ENCODE measurements at places on chromosomes 16 and 17. TPM values are rescaled to one million over a fixed set of nuclear protein-coding genes. Genes with fewer than 3 reads are reported as not detected.

DNA sequence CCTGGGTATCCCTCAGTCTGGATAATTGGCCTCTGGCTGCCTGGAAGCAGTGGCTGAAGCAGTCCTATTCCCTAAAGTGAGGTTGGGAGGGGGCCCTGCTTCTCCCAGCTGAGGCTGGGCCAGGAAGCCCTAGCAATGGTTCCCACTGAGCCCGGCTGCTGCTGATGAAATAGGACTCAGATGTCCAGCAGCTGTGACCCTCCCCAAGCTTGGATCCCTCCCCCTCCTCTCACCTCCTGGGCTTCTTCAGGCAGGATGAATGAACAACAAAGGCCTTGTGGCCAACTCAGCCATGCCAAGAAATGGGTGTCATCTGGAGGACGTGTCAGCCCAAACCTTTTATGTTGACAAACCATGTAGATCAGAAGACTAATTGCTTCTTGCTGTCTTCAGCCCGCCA is 42.0 kb downstream of the AXIN2 start:
- no peak overlapping the region for H3K27ac ChIP-seq
- DNase-seq, result no peak
- no peaks in the 10 kb centered on the region for H3K36me3 ChIP-seq
- no peaks in the 10 kb centered on the region for H3K4me1 ChIP-seq
- H3K27me3 ChIP-seq, result no peaks in the 10 kb centered on the region

- H3K27ac ChIP-seq, result peak overlapping the region; percentile 16
- no peaks in the 10 kb centered on the region for H3K27me3 ChIP-seq
- peak overlapping the region; percentile 67 for H3K4me3 ChIP-seq
- H3K36me3 ChIP-seq, result no peaks in the 10 kb centered on the region
These were observed 18.8 kb downstream of the SIAH1 start for GRCh38 chr16:48366165-48367093.

DNA sequence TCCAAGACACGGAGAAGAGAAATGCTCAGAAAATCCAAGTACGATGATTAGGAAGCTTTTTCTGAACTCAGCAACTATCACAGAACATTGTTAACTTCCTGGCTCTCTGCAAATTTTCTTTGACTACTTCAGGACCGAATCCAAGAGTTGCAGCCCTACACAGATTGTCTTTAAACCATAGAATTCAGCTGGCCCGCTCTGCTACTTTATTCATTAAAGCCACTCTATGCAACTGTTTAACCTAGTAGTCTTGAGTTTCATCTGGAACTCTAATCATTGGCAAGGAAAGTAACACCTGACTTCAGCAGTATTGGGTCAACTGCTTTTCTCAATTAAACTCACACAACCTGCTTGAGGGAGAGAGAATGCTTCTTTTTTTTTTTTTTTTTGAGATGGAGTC is 210.1 kb downstream of the SLC39A11 start:
- no peaks in the 10 kb centered on the region for H3K36me3 ChIP-seq
- no peak overlapping the region for H3K4me3 ChIP-seq
- no peak for DNase-seq
- H3K4me1 ChIP-seq, result no peaks in the 10 kb centered on the region
- H3K27ac ChIP-seq, result no peak overlapping the region

DNA sequence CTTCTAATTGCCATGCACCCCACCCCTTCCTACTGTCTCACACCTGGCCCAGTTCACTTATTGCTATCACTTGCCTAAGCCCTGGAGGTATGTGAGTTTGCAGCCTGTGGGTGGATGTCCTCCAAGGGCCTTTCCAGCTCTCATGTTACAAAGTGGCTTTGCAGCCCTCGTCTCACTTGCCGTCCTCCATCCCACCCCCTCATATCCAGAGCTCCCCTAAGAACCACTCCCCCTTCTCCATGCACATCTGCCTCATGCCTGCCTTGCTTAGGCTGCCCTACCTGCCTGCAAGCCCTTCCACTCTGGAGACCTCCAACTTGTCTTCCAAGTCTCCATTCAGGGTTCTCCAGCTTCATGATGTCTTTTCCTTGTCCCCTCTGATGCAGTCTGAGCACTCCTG is 119.4 kb upstream of the NLRP1 start:
- H3K4me3 ChIP-seq, result no peak overlapping the region
- H3K36me3 ChIP-seq, result no peaks in the 10 kb centered on the region
- no peak overlapping the region for H3K27ac ChIP-seq

DNA sequence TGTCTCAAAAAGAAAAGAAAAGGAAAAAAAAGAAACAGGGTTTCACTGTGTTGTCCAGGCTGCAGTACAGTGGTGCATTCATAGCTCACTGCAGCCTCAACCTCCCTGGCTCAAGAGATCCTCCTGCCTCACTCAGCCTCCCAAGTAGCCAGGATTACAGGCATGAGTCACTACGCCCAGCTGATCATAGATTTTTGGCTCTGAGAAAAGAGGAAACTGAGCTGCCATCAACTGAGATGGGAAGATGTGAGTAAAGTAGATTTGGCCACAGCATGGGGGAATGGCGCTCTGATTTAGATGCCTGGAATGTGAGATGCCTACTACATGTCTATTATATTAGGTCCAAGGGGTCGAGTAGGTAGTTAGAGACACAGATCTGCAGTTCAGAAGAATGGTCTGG is 5.9 kb upstream of the NAGS start:
- H3K27ac ChIP-seq, result no peak overlapping the region
- H3K4me1 ChIP-seq, result no peaks in the 10 kb centered on the region
- peaks cover 2% of the 10 kb centered on the region for H3K27me3 ChIP-seq
- DNase-seq, result no peak
- H3K4me3 ChIP-seq, result no peak overlapping the region

- H3K4me1 ChIP-seq, result no peaks in the 10 kb centered on the region
- no peaks in the 10 kb centered on the region for H3K36me3 ChIP-seq
- no peak for DNase-seq
- no peak overlapping the region for H3K27ac ChIP-seq
These were observed 33.3 kb upstream of the USP43 start for GRCh38 chr17:9612006-9612405.

Gene MT4
- not detected for total RNA-seq

DNA sequence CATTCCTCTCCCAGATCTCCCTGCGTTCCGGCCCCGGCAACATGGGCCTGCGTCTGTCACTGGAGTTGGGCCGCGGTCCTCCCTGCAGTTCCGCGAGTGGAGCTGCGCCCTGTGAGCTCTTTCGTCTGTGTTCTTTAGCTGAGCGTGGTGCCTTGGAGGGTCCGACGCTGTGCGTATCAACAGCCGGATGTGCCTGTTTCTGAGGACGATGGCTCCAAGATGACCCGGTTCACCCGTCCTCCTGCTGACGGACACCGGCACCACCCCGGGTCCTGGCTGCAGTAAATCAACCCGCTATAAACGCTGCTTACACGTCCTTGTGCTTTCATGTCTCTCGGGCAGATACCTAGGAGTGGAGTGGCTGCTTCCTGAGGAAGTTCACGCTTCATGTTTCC is 44.8 kb upstream of the GNG13 start:
- no peaks in the 10 kb centered on the region for H3K36me3 ChIP-seq
- no peak for DNase-seq
- no peaks in the 10 kb centered on the region for H3K4me1 ChIP-seq
- H3K27ac ChIP-seq, result no peak overlapping the region
- H3K4me3 ChIP-seq, result no peak overlapping the region

GRCh38 chr17:73620414-73620813 is 23.8 kb downstream of the SDK2 start:
- H3K4me3 ChIP-seq, result no peak overlapping the region
- no peak overlapping the region for H3K27ac ChIP-seq
- H3K36me3 ChIP-seq, result no peaks in the 10 kb centered on the region
- H3K27me3 ChIP-seq, result no peaks in the 10 kb centered on the region

GRCh38 chr17:52546990-52547389 is 388.5 kb upstream of the CA10 start:
- H3K27me3 ChIP-seq, result no peaks in the 10 kb centered on the region
- H3K4me3 ChIP-seq, result no peak overlapping the region
- no peak for DNase-seq
- H3K27ac ChIP-seq, result no peak overlapping the region
- no peaks in the 10 kb centered on the region for H3K36me3 ChIP-seq

- no peaks in the 10 kb centered on the region for H3K36me3 ChIP-seq
- H3K27me3 ChIP-seq, result no peaks in the 10 kb centered on the region
- H3K4me1 ChIP-seq, result no peaks in the 10 kb centered on the region
- no peak overlapping the region for H3K27ac ChIP-seq
- DNase-seq, result peak; percentile 74
- H3K4me3 ChIP-seq, result no peak overlapping the region
These were observed 7.6 kb upstream of the AXIN1 start for GRCh38 chr16:359871-360697.

GRCh38 chr16:53453928-53454327 is 19.7 kb downstream of the RBL2 start:
- no peak for DNase-seq
- no peak overlapping the region for H3K27ac ChIP-seq
- peaks cover 8% of the 10 kb centered on the region for H3K36me3 ChIP-seq
- no peaks in the 10 kb centered on the region for H3K27me3 ChIP-seq
- no peak overlapping the region for H3K4me3 ChIP-seq

DNA sequence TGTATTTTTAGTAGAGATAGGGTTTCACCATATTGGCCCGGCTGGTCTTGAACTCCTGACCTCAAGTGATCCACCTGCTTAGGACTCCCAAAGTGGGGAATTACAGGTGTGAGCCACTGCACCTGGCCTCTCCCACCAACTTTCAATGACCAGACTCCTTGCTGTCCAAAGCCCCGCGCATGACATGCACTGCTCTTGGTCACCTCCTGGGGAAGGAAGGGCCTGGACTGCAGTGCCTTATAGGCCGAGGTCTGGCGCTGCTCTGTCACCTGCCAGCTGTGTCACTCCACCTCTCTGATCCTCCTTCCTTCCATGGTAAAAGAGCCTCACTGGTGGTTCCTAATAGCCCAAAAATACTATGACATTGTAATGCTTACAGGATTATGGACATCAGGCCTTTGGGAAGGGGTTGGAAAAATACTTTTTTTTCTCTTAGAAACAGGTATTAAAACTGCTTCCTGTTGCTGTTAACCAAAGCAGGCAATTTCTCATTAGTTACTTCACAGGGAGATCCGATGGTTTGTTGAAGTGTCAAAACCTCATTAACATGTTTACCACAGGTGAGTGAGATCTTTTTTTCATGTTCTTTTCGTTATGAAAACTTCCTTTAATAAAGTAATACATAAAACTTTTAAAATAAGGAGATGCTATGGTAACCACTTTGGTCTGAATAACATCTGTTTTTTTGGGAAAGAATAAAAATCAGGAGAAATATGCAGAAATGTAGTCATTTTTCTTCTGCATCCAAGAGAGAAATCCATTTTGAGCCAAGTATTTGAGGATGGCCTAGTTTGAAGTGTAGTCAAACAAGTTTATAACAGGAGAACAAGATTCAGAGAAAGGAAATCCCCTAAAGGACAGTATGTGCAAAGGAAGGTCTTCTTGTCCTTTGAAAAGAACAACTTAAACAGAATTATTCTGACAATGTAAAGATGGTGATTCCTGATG is 35.5 kb downstream of the GRB7 start:
- H3K4me1 ChIP-seq, result no peaks in the 10 kb centered on the region
- no peak overlapping the region for H3K27ac ChIP-seq
- no peak overlapping the region for H3K4me3 ChIP-seq
- no peaks in the 10 kb centered on the region for H3K36me3 ChIP-seq

Gene MEIOB
- total RNA-seq, result not detected
